RPMI7951 (cell line): ENCODE measurements at places on chromosomes 6 and 20.

- DNase-seq: peak; percentile 41
Observed at GRCh38 chr20:47070176-47070575, 175.5 kb downstream of the EYA2 start.

- DNase-seq: no peak
Observed at GRCh38 chr6:38137608-38138265, 318.2 kb downstream of the ZFAND3 start.

DNA sequence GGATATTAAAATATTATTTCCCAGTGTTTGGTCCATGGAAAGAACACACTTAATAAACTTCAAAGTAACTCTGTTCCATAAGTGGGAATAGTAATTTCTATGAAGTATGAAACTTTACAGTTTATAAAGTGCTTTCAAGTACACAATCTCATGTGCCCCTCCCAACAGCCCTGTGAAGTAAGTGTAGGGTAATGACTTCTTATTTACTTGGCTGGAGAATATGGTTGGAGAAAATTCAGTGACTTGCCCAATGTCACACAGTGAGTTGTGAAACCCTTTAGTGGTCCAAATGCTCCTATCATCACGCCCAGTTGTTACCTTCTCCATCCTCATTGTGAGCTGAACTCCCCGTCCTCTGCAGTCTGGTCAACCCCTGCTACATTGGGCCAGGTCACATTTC is 141.2 kb downstream of the PDE7B start:
- DNase-seq: no peak

DNA sequence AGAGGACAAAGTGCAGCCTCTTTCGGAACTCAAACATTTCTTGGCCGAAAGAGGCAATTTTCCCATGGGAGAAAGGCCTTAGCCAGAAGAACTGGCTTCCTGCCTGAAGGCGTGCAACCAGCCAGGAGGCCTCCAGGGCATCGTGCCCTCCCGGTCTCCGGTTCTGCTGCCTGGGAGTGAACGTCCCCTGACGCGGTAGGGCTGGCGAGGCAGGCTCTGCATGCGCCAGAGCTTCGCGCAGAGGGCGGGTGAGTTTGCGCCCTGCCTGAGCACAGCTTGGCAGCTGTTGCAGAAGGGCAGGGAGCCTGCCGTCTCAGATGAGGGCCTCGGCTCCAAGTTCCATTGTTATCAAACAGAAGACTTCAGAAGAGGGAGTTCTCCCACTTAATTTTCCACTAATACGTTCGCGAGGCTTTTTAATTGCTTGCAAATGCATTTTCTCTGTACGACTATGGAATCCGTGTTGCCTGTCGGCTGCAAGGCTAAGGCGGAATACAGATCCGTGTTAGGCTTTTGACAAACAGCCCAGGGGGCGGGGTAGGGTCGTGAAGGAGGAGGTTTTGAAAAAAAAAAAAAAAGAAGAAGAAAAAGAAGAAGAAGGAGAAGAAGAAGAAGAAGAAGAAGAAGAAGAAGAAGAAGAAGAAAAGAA is 5.5 kb upstream of the TFAP2D start:
- no peak for DNase-seq

DNA sequence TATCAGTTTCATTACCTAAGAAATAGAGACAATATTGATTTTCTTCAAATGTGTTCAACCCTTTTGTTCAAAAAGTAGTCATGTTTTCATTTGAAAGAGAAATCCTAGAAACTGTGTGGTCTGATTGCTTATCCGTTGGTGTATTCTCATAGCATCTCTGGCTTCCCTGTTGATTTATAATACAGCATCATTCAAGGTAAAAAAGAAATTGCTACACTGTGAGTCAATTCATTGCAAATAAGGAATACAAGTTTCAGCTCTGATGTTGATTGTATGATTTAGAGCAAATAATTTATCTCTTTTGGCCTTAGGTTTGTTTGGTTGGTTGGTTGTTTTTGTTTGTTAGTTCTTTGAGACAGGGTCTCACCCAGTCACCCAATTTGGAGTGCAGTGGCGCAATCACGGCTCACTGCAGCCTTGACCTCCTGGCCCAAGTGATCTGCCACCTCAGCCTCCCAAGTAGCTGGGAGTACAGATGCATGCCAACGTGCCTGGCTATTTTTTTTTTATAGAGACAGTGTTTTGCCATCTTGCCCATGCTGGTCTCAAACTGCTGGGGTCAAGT is 185.5 kb upstream of the TNFAIP3 start:
- DNase-seq: no peak

GRCh38 chr20:3471397-3472021 is 691 bp downstream of the ATRN start:
- no peak for DNase-seq

DNA sequence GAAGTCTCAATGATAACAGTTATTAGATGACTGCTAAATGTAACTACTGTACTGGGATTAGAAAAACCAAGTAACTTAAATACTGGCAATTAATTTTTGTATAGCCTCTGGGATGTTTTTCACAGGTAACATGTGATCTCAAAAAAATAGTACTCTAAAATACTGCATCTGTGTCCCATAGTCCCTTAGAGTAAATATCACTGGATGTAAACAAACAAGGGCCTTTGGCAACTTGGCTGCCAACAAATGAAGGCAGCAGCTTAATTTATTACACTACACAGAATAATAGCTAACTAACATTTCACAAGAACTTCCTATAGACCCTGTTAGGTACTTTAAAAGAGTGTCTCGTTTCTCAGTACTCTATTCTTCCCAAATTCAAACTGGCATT is 14.0 kb downstream of the ARHGAP18 start:
- no peak for DNase-seq

GRCh38 chr6:88358846-88359245 is 192.7 kb upstream of the CNR1 start:
- no peak for DNase-seq

DNA sequence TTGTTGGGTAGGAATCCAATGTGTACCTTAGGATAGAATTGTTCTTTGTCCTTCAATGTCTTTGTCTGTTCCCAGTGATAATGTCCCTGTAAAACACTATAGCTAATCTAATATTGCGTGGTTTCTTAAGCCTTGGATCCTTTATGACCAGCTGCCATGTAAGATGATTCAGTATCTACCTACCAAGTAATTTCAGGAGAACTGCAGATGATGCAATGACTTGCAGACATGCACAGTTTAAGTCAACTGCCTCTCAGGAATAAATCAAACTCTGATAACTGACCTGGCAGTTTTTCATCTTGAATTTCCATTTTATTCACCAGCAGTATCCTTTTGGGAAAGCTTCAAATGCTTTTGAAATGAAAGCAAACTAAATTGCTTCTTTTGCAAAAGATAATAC is 157.8 kb downstream of the TPBG start:
- no peak for DNase-seq

- no peak for DNase-seq
Observed at GRCh38 chr20:20529597-20529996, 161.7 kb downstream of the INSM1 start.

DNA sequence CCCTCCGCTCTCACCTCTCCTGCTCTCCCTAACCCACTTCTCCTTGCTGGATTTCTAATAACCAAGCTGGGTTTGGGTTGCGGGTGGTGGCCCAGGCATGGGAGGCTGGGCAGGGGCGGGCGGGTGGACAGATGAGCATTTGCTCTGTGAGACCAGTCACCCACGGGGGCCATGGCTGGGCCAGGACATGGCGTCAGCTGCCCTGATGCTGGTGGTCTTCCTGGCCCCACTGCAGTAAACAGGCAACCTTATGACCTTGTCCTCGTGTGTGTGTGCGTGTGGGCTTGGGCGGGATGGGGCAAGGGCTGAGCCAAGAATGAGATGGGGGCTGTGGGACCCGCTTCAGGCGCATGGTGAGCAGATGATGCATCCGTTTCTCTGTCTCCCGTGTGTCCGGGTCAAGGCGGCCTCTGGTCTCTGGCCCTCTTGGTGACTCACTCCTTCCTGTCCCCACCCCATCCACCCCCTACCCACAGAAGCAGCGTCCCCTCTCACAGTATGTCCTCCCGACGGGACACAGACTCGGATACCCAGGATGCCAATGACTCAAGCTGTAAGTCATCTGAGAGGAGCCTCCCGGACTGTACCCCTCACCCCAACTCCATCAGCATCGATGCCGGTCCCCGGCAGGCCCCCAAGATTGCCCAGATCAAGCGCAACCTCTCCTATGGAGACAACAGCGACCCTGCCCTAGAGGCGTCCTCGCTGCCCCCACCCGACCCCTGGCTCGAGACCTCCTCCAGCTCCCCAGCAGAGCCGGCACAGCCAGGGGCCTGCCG is 41.4 kb upstream of the MYL9 start:
- DNase-seq: no peak

GRCh38 chr6:36698196-36698595 is 570 bp downstream of the RAB44 start:
- no peak for DNase-seq

GRCh38 chr20:64153861-64154589 is 10.2 kb upstream of the MYT1 start:
- DNase-seq: no peak

GRCh38 chr20:62928246-62928939 is 2.1 kb upstream of the DIDO1 start:
- DNase-seq: no peak

DNA sequence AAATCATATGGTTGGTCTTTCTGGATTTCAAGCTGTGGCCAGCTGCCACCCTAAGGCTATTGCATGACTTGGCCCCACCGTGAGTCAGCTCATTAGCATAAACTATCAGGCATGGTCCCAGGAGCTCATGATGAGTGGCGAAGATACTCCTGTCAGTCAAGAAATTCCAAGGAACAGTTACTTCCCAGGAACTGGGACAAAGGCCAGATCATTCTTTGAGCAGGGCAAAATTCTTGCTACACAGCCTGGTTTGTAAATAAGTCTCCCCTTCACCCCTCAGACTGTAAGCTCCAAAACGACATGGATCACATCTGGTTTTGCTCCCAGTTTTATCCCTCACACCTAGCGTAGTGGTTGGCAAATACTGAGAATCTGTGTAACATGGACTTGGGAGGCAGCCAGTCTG is 33.0 kb upstream of the KIAA1586 start:
- peak; percentile 97 for DNase-seq

- DNase-seq: no peak
Observed at GRCh38 chr20:33675136-33675959, 1.1 kb upstream of the NECAB3 start.

- DNase-seq: no peak
Observed at GRCh38 chr6:87257565-87257964, 64.8 kb upstream of the SMIM8 start.

- DNase-seq: no peak
Observed at GRCh38 chr6:170176136-170176897, 114.6 kb downstream of the DLL1 start.

GRCh38 chr20:44745598-44746366 is at the start of gene KCNK15:
Gene KCNK15 (plus strand): TSS chr20:44745865. CDS start chr20:44745911, 46 bp downstream.
- no peak for DNase-seq

DNA sequence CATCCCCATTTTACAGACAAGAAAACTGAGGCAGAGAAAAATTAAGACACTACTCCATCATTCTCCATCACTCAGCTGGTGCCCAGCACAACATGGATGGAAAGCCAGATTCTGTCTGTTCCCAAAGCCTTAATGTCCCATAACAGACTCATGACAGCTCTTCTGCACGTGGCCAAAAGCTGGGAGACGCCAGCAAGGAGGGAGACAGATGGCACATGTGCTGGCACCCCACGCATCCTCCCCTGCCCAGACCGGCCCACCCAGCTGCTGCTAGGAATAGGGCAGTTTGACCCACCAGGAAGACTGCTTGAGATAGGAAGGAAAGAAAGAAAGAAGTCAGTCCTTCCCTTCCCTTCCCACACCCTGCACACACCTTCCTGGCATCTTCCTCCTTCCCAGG is 96.3 kb downstream of the PREX1 start:
- DNase-seq: no peak

- peak; percentile 94 for DNase-seq
Observed at GRCh38 chr20:43726811-43727338, at the start of gene GTSF1L. Gene GTSF1L (minus strand): TSS chr20:43727002. CDS start chr20:43726694, 308 bp downstream.

DNA sequence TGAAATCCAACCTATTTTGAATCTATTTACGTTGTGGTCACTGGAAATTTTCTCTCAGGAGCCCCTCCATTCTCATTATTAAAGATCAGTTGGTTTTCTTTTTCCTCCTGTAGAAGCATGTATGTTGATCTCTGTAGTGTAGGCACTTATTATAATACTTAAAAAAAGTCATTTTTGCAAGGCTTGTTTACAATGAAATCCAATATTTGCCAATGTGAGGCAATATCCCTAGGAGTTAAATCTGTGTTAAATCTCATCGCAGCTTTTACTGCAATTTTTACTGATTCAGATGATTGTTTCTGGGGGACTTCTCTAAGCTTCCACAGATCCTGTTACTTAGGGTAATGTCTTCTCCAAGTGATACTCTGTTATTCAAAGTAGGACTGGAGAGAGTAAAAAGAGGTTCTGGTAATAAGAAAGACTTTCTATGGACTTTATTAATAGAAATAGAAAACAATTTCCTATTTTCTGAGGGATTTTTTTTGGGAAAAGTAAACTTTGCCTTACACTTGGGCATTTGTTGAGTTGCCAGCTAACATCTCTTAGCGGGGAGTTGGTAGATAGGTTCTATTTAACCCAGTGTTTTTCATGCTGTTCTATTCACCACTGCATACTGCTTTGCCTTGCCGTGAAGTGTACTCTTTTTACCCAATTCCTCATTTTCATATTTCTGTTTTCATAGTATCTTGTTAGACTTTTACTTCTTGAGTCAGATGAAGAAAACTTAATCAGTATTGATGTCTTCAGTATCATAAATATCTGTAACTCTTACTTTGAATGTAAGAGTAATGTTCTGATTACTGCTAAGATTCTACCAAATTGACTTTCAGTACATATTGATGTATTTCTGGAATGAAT is 48.6 kb downstream of the CDKAL1 start:
- no peak for DNase-seq

DNA sequence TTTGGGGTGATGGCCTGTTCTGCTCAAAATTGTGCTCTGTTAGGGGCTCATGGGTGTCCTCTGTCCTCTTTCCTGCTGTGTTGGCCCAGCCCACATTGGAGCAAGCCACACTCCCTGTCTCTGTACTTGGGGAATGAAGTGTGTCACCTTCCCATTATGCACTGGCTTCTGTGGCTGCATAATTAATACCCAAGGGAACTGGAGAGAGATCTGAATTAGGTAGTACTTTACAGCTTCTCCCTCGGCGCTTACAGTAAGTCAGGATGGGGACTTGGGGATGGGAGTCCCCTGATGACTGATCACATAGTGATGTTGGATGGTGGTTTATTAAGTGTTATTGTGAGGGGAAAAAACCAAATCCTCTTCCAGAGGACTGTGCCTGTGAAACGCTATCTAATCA is 116.6 kb downstream of the FOXO3 start:
- DNase-seq: no peak
